GM13977 (cell line): ENCODE measurements at places on chromosomes 4 and X.

- DNase-seq = no peak
Measured at GRCh38 chr4:26307037-26307800, 13.6 kb upstream of the RBPJ start.

- peak; percentile 26 for DNase-seq
Measured at GRCh38 chr4:41748571-41749475, at the start of gene PHOX2B. Gene PHOX2B (minus strand): TSS chr4:41748725. CDS start chr4:41748610, 115 bp downstream.

- no peak for DNase-seq
Measured at GRCh38 chr4:36360755-36361154, 79.3 kb downstream of the DTHD1 start.

DNA sequence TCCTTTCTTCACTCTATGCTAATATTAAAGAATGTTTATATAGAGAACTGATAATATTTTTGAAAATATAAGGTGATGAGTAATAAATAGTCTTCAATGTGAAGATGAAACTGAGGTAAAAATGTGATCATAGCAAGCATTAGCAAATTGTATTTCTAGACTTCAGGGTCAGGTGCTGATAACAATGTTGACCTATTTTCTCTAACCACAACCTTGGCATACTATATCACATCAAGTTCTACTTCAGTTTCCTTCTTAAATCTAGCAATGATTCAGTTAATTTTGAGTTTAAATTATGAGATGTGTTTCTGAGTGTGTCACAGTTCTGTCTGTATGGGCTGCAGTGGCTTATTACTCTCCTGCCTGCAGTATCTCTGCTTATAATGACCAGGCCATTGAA is 209.4 kb downstream of the RAPGEF2 start:
- DNase-seq = no peak

GRCh38 chr4:28913466-28913865 is 1806.7 kb upstream of the PCDH7 start:
- DNase-seq = no peak

- DNase-seq = peak; percentile 94
Measured at GRCh38 chrX:3713225-3713936, at the start of gene PRKX. Gene PRKX (minus strand): TSS chrX:3713649. CDS start chrX:3713253, 396 bp downstream.

DNA sequence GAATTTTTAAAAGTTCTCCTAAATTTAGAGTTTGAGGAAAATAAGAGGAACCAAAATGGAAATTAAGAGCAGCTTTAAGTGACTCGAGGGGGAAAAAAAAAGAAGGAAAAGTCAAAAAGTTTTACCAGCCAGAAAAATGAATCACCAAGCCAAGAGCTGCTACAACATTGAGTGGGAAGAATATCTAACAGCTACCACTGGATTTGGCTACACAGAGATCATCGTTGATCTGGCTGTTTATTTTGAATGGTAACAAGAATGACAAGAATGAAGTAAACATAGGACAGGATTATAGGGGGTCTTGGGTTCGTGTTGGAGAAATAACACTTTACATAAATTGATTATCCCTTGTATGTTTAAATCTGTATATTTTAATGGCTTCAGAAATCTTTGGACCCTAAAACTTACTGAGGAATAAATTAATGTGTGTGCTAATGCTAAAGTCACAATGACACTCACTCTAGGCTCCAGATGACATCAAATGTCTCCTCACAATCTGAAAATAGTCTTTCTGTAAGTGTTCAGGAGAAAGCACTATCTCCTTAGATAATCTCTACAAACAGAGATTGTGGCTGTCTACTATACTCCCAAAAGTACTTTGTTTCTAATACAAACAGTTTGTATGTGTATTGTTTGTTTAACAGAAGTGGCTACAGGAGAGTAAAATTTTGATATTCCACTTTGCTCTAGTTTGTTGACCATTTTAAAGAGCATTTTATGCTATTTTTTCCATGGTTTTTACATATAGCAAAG is 3.1 kb upstream of the CSN3 start:
- DNase-seq = no peak

- DNase-seq = no peak
Measured at GRCh38 chr4:148857239-148857972, 415.2 kb upstream of the NR3C2 start.

DNA sequence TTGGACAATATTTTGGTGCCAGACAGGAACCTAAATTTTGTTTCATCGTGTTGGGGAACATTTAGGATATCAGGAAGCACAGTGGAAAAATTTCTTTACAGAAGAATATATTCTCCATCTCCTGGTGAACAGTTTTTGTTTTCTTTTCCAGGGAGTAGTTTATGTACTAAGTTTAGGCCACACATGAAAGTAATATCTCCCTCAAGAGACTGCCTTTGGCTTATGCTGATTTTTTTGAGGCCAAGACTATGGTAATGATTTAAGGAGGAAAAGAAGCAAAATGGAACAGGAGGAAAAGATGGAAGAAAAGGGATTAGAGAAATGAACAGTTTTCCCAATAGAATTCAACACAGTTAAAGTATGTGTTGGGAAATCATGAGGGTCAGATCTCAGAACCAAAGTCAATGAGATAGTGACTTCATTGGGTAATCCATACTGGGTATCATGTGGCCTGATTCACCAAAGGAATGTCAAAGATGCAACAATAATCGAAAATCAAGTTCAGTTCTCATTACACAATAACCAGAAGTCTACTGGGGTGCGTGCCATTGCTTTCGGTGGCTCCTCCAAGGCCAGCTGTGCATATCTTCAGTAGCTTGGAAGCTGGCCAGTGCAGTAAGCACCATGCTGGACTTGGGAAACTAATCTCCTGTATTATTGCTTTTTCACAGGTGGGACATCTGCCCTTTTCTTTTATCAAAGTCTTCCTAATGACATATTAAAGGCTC is 234.8 kb downstream of the COL25A1 start:
- DNase-seq = no peak

DNA sequence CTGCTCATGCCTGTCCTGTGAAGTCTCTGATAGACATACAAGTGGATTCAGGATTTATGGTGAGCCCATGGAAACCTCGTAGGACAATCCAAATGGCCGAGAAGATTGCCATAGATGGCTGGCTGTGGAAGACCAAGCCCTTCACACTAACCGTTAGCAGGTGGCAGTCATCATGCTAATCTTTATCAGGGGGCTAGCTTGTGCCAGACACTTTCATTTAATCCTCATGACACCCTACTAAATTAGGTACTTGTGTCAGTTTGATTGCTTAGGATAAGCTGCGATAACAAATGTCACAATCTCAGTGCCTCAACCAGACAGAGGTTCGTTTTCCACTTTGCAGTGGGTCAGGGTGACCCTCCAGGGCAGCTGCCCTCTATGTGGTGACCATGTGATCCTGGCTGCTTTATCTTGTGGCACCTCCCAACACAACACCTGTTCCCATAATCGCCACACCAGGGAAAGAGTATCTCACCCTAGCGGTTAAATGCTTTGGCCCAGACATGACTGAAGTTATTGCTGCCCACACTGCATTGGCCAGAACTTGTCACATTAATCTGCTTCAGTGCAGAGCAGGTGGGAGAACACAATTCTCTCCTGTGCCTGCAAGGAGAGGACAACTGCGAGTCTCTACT is 60.8 kb downstream of the REPS2 start:
- peak; percentile 34 for DNase-seq

DNA sequence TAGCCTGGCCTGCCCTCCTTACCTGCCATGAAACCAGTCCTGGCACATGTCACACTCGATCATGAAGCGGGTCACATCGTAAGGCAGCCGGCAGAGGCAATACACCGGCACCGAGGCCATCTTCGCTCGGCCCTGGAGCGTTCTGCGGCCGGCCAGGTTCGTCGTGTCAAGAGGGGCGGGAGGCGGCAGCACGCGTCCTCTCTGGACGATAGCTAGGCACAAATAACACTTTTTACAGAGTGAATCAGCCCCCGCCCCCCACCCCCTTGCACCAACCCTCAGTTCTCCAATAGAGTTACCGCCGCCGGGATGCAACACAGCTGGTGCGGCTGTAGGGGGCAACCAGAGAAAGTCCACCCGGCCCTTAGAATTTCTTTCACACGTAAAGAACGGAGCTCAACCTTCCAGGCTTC is 1.7 kb downstream of the PHF8 start:
- DNase-seq = peak; percentile 42

DNA sequence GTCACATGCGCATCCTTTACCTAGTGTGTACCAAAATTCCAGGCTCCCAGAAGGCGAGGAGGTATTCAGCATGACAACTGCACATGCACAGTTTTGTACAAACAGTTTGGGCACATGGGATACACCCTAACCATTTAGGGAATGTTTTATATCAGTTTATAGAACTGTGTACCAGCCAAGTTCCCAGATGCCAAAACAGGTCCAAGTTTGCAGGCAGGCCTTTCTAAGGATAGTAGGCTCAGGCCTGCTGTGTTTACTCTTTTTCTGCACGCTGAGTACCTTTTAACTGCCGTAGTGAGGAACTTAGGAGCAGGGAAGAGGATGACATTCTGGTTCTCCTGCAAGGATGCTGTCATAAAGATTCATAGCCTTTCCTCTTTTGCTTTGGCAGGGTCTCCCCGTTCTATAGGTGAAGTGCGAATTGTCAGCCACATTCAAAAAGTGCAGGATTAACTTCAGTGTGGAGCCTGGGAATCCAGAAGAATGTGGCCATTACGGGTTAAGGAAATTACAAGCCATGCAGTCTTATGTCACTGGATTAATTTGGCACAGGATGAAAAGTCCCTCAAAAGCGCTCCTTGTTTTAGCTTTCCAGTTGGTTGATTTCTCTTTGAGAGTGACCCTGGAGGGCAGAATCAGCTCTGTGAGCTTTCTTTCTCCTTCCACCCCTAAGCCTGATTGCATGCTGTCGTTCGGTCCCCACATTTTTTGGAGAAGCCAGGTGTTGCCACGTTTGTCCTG is 259.8 kb downstream of the ARHGAP10 start:
- no peak for DNase-seq

DNA sequence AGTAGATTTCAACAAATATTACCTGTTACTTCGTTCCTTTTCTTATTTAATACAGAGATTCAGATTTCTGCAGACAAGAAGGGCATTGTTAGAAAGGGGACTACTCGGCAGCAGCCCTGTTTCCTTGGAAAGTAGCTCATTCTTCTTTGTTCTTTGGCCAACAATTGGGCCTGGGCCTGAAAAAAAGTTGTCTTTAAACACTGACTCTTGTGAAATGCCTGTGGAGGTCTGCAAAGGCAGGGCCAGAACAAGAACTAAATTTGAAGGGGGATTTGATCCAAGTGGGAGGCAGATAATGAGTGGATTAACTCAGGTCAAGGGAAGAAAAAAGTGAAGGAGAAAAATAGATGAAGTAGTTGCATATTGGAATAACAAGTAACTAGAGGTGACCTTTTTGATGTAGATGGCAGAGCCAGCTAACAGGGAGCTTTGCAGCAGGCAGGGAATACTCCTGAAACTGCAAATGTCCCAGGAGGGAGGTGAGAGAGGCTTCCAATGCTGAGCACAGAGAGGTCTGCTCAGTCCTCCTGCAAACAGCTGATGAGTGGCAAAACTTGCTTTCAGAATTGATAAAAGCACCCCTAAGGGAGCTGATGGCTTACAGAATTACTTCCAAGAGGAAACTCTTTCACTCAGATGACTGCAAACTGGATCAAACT is 393.2 kb upstream of the HS3ST1 start:
- no peak for DNase-seq

DNA sequence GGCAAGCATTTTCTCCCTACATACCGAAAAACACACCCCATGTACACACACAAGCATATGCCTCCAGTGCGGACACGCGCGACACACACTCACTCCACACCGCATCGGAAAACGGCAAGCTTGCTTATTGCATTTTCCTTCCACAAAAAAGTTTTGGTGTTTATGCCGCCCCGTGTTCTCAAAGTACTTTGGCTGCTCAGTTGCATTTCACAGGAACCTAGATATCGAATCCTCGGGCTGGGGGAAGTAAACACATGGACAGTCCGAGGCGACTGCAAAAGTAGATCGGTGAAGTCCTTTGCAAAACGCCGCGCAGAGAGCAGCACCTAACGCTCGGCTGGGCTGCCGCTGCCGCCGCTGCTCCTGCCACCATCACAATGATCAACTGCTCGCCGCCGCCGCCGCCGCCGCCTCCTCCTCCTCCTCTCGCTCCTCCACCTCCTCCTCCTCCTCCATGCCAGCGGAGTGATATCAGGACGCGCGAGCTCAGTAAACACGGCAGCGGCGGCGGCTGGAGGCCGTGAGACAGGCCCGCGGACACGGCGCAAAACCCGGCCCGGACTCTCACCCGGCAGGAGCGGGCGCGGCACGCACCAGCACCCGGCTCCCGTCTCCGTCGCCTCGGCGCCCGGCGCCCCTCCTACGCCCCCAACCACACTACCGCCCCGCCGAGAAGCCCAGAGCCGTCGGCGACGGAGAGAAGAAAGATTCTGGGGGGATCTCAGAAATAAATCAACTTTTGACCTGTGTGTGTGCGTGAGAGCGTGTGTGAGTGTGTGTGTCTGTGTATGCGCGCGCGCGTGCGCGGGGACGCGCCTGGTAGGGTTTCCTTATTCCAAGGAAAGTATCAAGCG is at the start of gene MAML3:
Gene MAML3, minus strand, starts transcription at position 467 of the 854 bp plus-strand sequence. CDS start 857 bp downstream, outside the sequence.
- DNase-seq = peak; percentile 54

- DNase-seq = no peak
Measured at GRCh38 chrX:130915302-130915701, 12.3 kb upstream of the ENOX2 start.

- DNase-seq = no peak
Measured at GRCh38 chrX:130081421-130082045, 28.8 kb downstream of the ELF4 start.

DNA sequence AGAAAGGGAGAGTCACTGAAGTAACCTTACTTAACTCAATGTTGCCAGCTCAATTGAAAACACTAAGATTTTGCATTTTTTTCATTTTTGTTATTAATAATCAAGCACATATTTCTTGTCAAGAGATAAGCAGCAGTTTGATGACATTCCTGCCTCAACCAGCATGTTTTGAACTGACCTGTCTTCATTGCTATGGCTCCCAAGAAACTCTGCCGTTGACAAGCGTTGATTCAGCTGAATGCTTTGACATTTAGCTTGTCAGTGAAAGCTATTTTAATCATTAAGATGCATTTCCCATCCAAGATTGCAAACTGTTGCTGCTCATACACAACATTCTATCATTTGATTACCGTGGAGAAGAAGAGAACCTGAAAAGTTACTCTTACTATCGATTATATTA is 5.9 kb downstream of the NAA11 start:
- no peak for DNase-seq

GRCh38 chr4:83708500-83709175 is 172.7 kb downstream of the GPAT3 start:
- no peak for DNase-seq

- peak; percentile 31 for DNase-seq
Measured at GRCh38 chr4:107937040-107937439, 5.7 kb downstream of the CYP2U1 start.

GRCh38 chr4:113086172-113086695 is 36.8 kb downstream of the ANK2 start:
- DNase-seq = no peak

DNA sequence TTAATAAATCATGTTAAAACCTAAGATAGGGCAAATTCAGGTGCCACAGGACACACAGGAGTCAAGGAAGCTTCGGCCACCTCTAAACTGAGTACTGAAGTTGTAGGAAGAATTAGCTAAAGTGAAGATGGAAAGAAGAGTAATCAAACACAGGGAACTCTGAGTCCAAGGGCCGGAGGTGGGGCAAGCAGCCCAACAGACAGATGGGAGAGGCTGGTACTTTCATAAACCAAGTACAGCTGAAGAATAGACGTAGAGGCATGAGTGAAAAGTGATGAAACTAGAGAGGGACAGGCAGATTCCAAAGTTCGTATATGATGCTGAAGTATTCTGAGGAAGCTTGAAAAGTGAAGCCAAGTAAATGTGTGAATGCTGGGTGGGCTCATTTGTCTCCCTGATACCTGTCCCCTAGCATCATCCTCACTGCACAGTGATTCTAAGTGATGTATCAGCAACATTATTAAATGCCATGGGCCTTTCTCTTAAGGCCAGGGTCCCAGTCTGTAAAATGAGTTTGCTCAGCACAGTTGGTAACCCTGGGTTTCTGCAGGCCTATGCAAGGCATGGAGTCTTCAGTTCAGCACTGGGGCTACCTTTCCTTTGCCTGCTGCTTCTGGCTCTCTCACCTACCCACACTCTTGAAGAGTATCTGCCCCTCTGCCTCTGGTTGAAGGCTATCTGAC is 203.3 kb downstream of the NR3C2 start:
- no peak for DNase-seq
